ENCODE measurements at places on chromosomes 13 and 19.
A peak's percentile ranks its signal among the peaks of the same experiment; 100 is the strongest.

DNA sequence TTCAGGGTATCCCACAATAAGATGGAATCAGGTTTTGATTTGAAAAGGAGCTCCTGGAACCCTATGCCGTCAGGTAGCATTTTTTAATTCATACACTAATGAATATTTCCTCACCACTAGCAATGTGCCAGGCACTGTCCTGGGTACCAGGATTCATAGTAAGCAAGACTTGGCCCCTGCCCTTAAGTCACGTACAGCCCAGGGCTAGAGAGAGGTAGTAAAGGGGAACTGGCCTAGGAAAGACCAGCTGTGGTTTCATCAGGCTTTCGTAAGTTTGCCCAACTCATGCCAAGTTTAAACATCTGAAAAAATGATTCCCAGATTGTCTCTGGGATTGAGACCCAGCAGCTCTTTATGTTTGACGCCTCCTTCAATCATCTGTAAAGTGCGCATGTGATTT, 45.9 kb upstream of the AMER2 start:
- DNase-seq = no peak

GRCh38 chr19:17758515-17758914, 7.2 kb downstream of the FCHO1 start:
- DNase-seq = no peak

- no peak for DNase-seq
These were observed 4.6 kb downstream of the LINGO3 start for GRCh38 chr19:2303211-2303798.

GRCh38 chr13:104253063-104253680, 1187.0 kb upstream of the SLC10A2 start:
- DNase-seq = no peak

- no peak for DNase-seq
These were observed 97.5 kb downstream of the RGCC start for GRCh38 chr13:41554626-41555386.

GRCh38 chr13:102680133-102680717, 14.6 kb downstream of the METTL21C start:
- no peak for DNase-seq

GRCh38 chr19:38842439-38843174, 7.2 kb downstream of the HNRNPL start:
- DNase-seq = peak; percentile 58

- no peak for DNase-seq
These were observed 210.5 kb downstream of the PDS5B start for GRCh38 chr13:32796754-32797153.

DNA sequence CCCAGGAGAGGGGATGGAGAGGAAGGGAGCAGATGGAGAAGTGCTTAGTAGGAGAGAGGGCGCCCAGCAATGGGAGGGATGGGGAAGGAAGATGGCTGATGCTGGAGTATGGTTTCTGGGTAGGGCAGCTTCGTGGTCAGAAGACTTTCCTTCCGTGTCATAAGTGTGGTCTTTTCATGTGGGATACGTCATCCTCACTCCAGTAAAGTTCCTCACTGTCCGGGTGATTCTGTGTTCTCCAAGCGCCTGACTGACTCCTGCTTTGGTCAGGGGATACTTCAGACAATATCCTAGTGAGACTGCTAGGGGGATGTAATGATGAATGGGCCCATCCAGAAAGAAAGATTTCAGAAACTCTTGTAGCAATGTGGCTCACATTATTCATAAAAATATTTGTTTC, 3.9 kb upstream of the OR10H3 start:
- no peak for DNase-seq

- DNase-seq = no peak
These were observed 452.6 kb downstream of the DIAPH3 start for GRCh38 chr13:59710996-59711701.

DNA sequence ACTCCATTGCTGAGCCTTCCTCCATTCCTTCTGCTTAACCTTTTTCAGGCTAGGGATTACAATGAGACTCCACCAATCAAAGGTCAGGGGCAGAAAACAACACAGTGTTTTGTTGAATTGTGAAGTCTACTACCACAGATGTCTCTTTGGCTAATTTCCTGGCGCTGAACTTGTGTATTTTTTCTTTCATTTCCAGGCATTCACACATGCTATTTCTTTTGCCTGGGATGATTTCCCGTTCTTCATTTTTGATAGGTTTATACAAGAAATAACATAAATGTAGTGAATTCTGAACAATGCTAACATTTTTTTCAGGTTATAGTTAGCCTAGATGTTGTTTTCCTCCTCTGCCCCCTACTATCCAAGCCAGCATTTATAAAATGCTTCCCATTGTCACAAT, 64.3 kb downstream of the OLFM4 start:
- no peak for DNase-seq

GRCh38 chr19:50979758-50980157, 4.0 kb downstream of the KLK7 start:
- no peak for DNase-seq

DNA sequence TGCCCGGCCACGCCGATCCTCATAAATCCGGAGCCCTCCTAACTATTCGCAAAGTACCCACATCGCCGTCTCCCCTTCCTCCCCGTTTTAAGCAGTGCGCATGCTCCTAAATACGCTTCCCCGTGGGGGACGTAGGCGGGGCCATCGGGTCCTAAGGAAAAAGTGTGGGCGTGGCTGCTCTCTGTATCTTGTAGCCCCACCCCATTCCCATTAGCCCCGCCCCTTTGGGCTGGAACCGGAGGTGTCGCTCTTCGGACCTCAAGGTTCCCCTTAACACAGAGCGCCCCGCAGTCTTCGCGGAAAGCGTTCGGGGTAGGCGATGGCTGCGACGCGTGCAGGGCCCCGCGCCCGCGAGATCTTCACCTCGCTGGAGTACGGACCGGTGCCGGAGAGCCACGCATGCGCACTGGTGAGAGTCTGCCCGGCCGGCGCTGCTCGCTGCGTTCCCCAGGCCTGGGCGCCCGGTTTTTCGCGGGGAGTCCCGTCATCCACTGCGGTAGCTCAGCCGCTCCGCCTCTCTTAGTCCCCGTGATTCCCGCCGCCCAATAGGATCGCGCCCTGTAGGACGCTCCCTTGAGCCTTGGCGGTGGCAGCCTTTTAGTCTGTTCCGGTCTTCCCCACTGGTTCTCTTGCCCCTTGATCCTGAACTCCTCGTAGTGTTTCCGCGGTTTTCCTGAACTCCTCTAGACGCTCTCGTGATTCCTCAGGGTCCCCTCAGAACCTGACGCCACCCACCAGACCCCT, at the start of gene ALDH16A1:
TSS of gene ALDH16A1 (plus strand) at position 213 of the 744 bp plus-strand sequence. CDS start at position 320, 107 bp downstream.
- DNase-seq = peak; percentile 96

GRCh38 chr13:109737606-109738005, 48.8 kb downstream of the IRS2 start:
- DNase-seq = no peak

DNA sequence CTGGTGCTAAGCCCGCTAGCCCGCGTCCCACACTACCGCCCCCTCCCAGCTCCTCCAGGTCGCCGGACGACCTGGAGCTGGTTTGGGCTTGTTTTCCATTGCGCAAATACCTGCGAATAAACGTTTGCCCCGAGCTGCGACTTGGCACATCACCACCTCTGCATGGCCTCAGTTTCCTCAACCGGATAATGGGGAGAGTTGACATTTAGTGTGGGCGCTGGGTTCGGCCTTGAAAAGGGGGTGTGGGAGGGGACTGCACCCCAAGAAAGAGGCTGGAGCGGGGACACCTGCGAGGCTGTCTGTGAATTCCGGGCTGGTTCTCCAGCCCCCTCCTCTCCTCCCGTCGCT, 11.0 kb upstream of the JUND start:
- DNase-seq = no peak

DNA sequence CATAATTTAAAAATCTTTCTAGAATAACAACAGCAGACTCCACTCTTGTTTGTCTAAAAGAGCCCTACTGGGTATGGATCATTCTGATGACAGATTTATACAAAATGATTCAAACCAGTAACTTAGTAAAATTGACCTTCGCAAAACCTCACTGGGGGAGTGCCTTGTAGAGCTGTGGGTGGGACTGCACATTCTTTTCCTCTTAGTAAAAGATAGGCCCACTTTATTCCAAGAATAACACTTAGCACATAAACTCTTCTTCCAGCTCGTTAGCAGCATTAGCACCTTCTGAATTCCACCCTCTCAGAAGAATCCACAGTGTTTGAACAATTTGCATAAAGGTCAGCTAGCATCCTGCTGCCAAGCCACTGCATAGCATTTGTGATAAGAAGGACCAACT, 106.8 kb downstream of the STOML3 start:
- DNase-seq = no peak

- DNase-seq = no peak
These were observed 20.3 kb downstream of the INTS6 start for GRCh38 chr13:51432576-51432975.

- no peak for DNase-seq
These were observed 3.6 kb downstream of the ACTN4 start for GRCh38 chr19:38650911-38651584.

DNA sequence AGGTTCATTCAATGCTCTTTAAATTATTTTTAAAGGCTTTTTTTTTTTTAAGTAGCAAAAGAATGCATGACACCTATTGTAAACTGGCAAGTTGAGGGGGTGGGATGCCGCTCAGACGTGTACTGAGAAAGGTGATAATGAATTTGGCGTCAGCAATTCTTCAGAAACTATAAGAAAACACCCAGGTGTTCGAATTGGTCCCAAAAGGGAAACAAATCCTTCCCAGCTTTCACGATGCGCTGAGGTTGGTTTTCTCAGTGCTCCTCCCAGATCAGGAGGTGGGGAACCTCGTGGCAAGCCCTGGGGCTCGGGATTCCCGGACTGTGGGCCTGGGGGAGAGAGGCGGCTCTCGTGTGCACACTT, 543 bp upstream of the FAM124A start:
- no peak for DNase-seq

- DNase-seq = no peak
These were observed 172.8 kb downstream of the DNAJC15 start for GRCh38 chr13:43196086-43196621.

DNA sequence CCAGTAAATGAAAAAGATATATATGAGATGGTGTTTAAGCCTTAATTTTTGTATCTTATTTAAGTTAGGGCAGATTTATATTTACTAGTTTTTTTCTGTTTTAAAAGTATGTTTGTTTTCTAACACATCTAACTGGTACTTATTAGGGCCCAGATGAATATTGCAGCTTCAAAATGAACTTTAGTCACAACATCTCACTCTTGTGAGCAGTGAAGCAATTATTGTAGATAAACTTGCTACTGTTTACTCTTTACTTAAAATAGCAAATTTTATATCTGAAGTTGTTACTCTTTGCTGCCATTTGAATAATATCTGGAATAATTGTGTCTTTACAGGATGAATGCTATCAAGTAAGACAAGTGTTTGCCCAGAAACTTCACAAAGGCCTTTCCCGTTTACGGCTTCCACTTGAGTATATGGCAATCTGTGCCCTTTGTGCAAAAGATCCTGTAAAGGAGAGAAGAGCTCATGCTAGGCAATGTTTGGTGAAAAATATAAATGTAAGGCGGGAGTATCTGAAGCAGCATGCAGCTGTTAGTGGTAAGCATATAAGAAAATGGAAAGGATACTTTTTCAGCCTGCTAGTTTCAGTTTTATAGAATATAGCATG, 166.8 kb downstream of the PDS5B start:
- no peak for DNase-seq

DNA sequence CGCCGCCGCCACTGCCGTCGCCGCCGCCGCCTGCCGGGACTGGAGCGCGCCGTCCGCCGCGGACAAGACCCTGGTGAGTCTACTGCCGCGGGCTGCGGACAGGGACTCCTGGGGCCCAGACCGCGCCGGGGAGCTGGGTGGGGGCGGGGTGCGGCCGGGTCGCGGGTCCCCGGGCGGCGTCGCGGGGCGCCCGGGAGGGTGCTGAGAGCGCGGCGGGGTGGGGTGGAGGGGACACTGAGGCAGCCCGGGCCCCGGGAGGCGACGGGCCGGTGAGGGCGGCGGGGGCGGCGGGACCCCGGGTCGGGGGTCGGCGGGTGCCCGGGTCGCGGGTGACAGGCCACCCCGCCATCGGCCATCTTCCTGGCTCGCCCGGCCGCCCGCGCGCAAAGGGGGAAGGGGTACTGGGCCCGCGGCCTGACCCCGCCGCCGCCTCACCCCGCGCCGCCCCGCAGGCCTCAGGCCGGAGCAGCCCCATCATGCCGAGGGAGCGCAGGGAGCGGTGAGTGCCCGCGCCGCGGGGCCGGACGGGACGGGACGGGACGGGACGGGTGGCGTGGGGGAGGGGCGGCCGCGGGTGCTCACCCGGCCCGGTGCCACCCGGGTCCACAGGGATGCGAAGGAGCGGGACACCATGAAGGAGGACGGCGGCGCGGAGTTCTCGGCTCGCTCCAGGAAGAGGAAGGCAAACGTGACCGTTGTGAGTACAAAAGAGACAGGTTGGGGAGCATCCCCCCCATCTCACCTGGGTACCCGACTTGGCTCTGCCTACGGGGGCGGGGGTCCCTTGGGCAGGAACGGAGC, 489 bp downstream of the CCNE1 start:
- DNase-seq = no peak

DNA sequence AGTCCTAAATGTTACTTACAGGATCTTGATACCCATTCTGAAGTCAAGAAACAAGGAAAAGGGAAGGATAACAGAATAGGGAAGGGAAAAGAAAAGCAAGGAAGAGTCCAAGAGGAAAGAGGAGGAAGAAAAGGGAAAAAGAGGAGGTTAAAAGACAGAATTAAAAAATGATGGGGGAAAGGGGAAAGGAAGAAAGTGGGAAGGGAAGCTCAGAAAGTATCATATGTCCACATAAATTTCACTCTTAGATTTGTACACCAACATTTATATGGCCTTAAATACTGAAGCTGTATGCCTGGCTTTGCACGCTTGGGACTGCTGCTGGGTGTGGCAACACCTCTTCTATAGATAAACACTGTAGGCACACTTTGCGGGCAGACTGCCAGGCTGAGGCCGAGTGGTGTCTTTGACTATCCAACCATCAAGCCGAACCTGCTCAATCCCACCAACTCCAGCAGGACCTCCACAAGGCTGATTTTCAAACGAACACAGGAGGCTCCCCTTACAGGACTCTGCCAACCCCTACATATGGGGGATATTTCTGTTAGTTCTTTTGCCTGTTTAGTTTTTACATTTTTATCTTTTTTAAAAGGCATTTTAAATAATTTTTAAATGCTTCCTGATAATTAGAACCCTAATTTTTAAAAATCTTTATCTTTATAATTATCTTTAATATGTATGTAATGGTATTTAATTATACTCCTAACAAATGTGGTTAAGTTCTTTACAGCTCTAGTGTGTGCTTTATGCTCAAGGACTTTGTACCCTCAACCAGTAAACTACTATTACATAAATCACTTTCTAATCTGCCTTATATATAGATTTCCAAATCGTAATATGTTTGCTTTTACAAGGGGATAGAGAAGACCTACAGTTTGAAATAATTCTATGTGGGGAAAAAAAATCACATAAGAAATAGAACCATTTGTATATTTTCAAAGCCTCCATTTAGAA, 154.2 kb downstream of the DIAPH3 start:
- DNase-seq = no peak

Measured in activated effector memory CD4-positive, alpha-beta T cell treated with Interleukin-2 at 50 U/mL for 16 hours (primary cell).